Common myeloid progenitor, CD34-positive (primary cell): ENCODE measurements at places on chromosomes 2 and 18.
A peak's percentile ranks its signal among the peaks of the same experiment; 100 is the strongest.

- H3K4me3 ChIP-seq = no peak overlapping the region
- no peaks in the 10 kb centered on the region for H3K27me3 ChIP-seq
- H3K27ac ChIP-seq = no peak overlapping the region
- no peak for DNase-seq
- H3K4me1 ChIP-seq = no peaks in the 10 kb centered on the region
These were observed 346.9 kb downstream of the DYSF start for GRCh38 chr2:71800106-71800809.

- DNase-seq = no peak
- no peaks in the 10 kb centered on the region for H3K27me3 ChIP-seq
- H3K36me3 ChIP-seq = peaks cover 24% of the 10 kb centered on the region
- no peak overlapping the region for H3K4me3 ChIP-seq
- H3K4me1 ChIP-seq = peaks cover 10% of the 10 kb centered on the region
These were observed 10.0 kb downstream of the EPG5 start for GRCh38 chr18:45957100-45957499.

- no peaks in the 10 kb centered on the region for H3K27me3 ChIP-seq
- DNase-seq = peak; percentile 67
- peak overlapping the region; percentile 78 for H3K27ac ChIP-seq
- no peaks in the 10 kb centered on the region for H3K36me3 ChIP-seq
These were observed 43.7 kb downstream of the MEX3C start for GRCh38 chr18:51153659-51154371.

DNA sequence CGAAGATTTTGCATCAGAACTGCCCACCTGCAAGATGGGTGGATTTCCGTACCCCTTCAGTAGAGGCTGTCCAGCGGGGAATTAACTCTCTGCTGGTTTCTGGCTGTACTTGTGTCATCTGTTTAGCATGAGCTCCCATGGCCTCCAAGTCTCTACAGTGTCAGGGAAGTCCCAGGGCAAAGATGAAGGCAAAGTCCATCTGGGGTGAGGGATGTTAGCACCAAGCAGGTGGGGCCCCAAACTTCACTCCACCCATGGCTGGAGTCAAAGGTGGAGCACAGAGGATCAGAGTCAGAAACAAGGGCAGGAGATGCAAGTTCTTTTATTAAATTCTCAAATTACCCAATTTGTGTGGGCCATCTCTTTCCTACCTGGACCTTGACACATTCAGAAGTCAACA is 78.0 kb downstream of the TNFRSF11A start:
- H3K4me3 ChIP-seq = no peak overlapping the region
- no peaks in the 10 kb centered on the region for H3K4me1 ChIP-seq
- no peak overlapping the region for H3K27ac ChIP-seq
- DNase-seq = no peak
- H3K36me3 ChIP-seq = no peaks in the 10 kb centered on the region

DNA sequence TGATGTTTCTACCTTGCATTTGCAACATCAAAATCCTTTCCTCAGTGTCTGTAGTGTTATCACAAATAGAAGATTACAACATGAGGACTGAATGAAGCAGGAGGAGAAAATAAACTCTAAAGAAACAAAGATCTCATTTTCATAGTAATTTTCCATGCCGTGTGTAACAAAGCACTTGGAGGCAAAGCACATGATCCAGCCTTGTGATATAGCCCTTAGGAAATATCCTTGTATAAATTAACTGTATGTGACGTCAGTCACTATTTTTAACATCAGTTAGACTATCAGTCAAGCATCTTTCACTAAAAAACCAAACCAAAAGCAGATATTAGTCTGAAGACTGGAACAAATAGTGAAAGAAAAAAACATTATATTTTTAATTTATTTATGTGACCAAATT is 492.1 kb upstream of the CNTNAP5 start:
- H3K4me3 ChIP-seq = no peak overlapping the region
- H3K27me3 ChIP-seq = no peaks in the 10 kb centered on the region
- no peak for DNase-seq
- no peak overlapping the region for H3K27ac ChIP-seq
- no peaks in the 10 kb centered on the region for H3K36me3 ChIP-seq

- no peak overlapping the region for H3K27ac ChIP-seq
- no peaks in the 10 kb centered on the region for H3K4me1 ChIP-seq
- peaks cover 30% of the 10 kb centered on the region for H3K27me3 ChIP-seq
- DNase-seq = no peak
These were observed 45.1 kb downstream of the C1QL2 start for GRCh38 chr2:119113489-119113770.

GRCh38 chr2:28045676-28046351 is 155.3 kb downstream of the BABAM2 start:
- H3K4me1 ChIP-seq = peaks cover 3% of the 10 kb centered on the region
- H3K27ac ChIP-seq = no peak overlapping the region
- no peak overlapping the region for H3K4me3 ChIP-seq
- DNase-seq = no peak
